ENCODE measurements at places on chromosomes 4 and X.

- peak; percentile 42 for DNase-seq
Measured at GRCh38 chr4:71206763-71207162, 132.1 kb upstream of the SLC4A4 start.

GRCh38 chr4:87030755-87031441 is 96.1 kb downstream of the AFF1 start:
- peak; percentile 41 for DNase-seq

GRCh38 chr4:78545275-78546246 is 6.0 kb upstream of the ANXA3 start:
- DNase-seq, result no peak

DNA sequence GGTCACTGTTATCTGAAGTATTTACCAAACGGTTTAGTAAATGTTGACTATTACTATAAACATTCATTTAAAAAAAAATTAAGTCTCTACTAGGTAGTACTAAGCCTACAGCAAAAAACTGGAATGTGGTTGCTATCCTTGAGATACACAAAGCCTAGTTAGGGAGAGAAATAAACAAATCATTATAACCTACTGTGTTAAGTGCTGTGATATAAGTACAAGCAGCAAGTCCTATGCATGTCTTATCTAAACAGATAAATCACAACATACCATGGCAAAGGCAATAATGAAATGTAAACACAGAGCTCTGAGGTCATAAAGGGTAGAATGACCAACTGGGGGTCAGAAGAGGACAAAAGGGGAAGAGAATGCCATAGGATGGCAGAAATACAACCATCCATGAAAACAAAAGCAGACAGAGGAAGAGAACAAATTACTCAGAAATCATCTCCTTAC is 92.2 kb downstream of the RNF150 start:
- DNase-seq, result peak; percentile 23

GRCh38 chrX:120305531-120306141 is 5.6 kb downstream of the TMEM255A start:
- DNase-seq, result no peak

DNA sequence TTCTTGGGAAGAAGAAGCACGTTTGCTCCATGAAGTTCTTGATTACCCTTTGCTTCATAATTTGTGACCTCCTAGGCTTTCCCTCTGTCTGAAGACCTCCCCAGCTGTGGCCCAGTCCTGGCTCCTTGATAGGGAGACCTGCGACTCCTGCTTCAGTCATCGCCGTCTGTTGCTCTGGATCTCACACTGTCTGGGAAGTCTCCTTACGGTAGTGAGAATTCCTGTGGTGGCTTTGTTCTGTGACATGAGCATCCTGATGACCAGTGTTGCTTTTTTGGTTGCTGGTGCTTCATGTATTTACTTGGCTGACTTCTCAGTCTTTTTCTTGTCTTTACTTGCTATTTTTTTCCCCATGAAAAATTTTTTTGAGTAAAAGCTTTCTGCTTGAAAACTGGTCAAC is 44.2 kb downstream of the JADE1 start:
- DNase-seq, result peak; percentile 56

DNA sequence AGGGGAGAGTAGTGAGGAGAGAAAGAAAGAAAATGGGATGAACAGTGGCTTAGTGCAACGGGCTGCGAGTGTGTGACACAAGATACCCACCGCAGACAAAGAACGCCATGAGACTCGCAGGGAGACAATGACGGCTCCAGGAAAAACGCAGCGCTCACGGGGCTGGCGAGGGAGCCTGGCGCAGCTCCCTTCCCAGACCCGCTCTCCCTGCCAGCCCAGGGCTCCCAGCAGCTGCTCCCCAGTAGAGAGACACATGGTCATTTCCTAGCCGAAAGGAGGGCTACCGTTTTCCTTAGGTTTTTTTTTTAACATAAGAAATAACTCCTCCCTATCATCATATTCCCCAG is 149.5 kb downstream of the MAML3 start:
- DNase-seq, result peak; percentile 79

- no peak for DNase-seq
Measured at GRCh38 chr4:43224559-43224958, 332.0 kb downstream of the GRXCR1 start.

DNA sequence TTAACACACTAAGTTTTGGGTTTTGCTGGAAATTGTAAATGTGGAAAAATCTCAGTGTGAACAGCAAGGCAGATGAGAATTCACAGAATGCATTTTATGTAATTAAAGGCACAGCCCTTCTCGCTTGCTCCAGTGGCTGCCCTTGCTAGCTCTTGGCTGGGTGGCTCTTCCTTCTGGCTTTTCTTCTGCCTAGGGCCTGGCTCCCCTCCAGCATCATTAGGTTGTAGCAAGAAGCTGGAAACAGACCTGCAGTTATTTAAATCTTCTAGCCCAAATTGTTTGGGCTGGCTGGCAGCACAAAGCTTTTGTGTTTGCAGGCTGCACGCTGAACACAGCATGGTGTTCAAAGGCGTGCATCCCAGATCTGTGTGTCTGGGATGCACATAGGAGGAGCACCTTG is 56.5 kb downstream of the LIMCH1 start:
- DNase-seq, result peak; percentile 84

- DNase-seq, result no peak
Measured at GRCh38 chr4:98448908-98449307, 187.7 kb downstream of the RAP1GDS1 start.

GRCh38 chr4:114684462-114684861 is 85.9 kb downstream of the UGT8 start:
- no peak for DNase-seq

- no peak for DNase-seq
Measured at GRCh38 chr4:24234288-24234848, 344.5 kb upstream of the PPARGC1A start.

GRCh38 chrX:141405853-141406492 is 163.7 kb upstream of the SPANXC start:
- DNase-seq, result peak; percentile 48

- DNase-seq, result no peak
Measured at GRCh38 chrX:19350941-19351384, 7.2 kb downstream of the PDHA1 start.

DNA sequence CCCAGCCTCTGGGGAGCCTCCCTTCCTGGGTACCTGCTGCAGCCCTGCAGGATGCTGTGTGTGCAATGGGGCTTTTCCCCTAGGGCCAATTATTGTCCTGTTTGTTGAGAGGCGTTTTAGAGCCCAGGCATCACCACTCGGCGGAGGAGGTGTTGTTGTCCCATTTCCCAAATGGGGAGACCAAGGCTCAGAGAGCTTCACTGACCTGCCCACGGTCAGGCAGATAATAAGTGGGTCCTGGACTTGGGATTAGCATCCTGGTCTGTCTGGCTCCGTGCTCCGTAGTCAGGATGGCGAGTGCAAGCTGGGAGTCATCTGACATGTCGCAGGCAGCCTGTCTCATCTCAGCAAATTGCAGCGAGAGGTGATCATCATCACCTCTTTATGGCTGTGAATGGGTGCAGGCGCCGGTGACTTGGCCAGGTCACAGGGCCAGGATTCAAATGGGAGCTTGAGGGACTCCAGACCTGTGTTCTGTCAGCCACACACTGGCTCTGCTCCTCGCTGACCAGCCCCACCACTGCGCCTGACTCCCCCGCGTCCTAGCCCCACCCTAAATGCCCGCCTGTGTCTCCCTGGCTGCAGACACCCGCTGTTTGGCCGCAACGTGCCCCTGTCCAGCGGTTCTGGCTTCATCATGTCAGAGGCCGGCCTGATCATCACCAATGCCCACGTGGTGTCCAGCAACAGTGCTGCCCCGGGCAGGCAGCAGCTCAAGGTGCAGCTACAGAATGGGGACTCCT is 16.6 kb downstream of the HTRA3 start:
- no peak for DNase-seq

DNA sequence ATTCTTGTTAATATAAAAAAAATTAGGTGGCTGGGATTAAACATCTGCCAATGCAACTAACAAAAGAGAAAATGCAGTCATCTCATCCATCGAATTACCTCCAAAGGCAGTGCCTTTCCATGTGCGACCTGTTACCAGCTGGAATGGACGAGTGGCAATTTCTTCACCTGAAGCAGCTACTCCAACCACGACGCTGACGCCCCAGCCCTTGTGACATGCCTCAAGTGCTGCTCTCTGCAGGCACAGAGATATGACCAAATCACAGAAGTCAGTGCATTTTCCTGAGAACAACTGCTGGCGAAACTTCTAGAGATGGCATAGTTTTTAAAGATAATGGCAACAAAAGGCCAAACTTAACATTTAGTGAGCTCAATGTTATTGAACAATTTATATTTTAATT is 13.8 kb downstream of the ADH5 start:
- DNase-seq, result no peak

- peak; percentile 6 for DNase-seq
Measured at GRCh38 chrX:135740681-135741149, 27.3 kb downstream of the CT45A1 start.

DNA sequence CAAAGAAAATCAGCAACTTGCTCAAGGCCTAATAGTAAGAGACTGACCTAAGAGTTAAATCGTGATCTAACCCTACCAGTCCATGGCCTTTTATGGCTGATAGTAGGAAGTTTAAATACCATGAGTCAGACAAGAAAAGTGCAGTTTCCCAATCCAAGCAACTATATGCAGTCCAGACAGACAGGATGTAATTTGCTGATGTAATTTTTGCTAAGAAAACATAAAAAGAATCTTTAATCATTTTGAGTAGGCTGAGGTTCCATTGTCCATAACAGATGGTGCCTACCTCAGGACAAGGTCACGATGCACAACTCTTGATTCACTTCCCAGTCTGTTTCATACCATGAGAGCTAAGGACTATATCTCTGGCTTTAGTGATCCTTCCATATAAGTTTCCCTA is 317.5 kb upstream of the GRIA3 start:
- DNase-seq, result peak; percentile 34

DNA sequence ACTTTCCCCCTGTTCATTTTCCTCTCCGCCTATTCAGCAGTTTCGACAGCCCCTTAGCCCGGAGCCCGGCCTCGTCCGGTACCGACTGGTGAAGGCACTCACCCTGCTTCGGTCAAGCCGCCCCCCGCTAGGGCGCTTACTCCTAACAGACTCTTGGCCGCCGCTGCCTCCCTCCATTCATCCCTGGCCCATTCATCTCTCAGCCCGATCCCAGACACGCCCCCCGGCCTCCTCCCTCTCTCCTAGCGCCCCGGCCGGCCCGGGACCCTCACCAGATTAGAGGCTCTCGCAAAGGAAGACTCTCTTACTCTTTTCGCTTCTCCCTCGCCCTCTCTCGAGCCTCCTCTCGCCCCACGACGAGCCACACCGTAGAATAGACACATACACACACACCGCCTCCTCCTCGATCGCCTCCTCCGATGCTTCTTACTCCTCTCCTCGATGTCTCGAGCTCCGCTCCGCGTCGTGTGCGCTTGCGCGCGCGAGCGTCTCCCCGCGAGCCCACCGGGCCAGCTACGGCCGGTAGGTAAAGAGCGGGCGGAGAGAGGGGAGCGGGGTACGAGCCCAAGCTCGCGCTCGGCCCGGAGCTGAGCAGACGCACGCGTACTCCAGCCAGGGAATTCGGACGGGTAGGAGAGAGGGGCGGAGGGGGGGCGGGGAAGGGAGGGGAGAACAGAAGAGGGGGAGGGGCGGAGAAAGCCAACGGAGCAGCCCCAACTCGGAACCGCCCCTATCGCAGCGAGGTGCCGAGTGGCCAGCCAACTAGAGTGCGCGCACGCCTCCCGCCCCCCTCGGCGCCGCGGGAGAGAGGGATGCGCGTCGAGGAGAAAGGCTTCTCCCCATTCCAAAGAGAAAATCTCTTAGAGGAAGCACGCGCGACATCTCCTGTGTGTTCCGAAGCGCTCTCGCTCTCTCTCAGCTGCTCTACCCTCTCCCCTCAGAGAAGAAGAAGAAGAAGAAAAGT is at the start of gene WNK3:
TSS of gene WNK3 (minus strand) at position 633 of the 964 bp plus-strand sequence.
- DNase-seq, result peak; percentile 90

DNA sequence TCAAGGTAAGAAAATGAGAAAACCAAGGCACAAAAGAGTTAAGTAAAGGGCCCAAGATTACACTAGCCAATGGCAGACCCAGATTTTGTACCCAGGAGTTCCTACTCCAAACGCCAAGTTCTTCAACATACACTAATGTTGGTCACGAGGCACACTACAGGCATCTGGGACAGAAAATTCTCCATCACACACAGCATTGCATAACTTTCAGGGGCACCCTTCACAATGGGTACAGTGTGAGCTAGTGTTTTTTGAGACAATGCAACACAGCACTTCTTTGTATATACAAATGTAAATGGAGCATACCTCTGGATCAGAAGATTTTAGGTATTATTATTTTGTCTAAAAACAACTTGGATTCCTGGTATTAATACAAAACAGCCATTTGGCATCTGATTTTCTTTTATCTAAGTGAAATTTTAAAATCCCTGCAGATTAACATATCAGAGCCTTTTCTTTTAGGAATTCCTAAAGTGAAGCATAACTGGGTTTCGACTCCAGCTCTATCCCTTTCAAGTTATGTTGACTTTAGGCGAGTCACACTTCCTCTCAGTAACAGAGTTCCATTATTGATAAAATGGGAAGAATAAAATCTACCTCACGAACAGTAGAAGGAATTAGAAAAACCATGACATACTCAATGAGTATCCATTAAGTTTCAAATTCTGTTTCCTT is 41.1 kb downstream of the ADGRA3 start:
- DNase-seq, result peak; percentile 46

- no peak for DNase-seq
Measured at GRCh38 chr4:147586032-147586431, 31.2 kb upstream of the TMEM184C start.

DNA sequence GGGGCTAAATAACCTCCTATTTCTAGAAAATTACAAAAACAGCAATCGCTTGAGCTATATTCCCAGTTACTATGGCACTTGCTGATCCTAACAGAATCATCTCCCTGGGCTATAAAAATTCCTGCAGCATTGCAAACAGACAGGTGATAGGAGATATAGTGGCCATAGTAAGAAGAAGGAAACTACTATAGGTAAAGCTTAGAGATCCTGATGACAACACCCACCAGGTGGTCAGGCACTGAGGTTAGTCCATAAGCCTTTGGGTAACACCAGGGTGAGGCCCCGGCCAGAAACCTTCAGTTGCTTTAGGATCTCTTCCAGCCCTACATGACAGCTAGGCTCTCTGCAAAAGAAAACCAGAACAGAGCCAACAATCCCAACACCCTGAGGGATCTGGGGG is 197.9 kb upstream of the PPP1R2C start:
- DNase-seq, result no peak

DNA sequence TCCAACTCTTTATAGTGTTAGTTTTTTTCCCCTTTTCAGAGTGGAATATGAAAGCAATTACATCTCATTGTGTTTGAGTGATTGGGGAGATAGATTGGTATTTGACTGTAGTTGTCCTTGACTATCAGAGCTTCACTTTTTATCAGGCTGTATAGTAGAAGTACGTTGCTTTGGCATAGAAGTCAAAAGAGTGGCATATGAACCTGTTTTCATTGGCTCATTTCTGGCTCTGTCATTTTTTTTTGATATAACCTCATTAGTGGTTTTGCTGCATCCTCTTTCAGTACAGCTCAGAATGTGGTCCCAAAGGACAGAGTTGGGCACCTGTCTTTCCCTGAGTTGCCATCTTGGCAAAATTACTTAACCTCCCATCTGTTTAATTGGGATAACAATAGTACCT is 1.4 kb downstream of the TMA16 start:
- peak; percentile 7 for DNase-seq

- no peak for DNase-seq
Measured at GRCh38 chr4:86185659-86186058, 174.2 kb downstream of the MAPK10 start.

- DNase-seq, result no peak
Measured at GRCh38 chr4:186885289-186885688, 161.6 kb upstream of the FAT1 start.

All from astrocyte of the hippocampus (primary cell).